ENCODE measurements at places on chromosomes 13 and 19. TPM values are rescaled to one million over a fixed set of nuclear protein-coding genes. Genes with fewer than 3 reads are reported as not detected.

GRCh38 chr13:113252516-113253095, 43.2 kb downstream of the CUL4A start:
- H3K4me3 ChIP-seq = no peak overlapping the region
- no peak overlapping the region for H3K27ac ChIP-seq
- no peaks in the 10 kb centered on the region for H3K4me1 ChIP-seq

The KANK3 gene
- 34.0 TPM for total RNA-seq

DNA sequence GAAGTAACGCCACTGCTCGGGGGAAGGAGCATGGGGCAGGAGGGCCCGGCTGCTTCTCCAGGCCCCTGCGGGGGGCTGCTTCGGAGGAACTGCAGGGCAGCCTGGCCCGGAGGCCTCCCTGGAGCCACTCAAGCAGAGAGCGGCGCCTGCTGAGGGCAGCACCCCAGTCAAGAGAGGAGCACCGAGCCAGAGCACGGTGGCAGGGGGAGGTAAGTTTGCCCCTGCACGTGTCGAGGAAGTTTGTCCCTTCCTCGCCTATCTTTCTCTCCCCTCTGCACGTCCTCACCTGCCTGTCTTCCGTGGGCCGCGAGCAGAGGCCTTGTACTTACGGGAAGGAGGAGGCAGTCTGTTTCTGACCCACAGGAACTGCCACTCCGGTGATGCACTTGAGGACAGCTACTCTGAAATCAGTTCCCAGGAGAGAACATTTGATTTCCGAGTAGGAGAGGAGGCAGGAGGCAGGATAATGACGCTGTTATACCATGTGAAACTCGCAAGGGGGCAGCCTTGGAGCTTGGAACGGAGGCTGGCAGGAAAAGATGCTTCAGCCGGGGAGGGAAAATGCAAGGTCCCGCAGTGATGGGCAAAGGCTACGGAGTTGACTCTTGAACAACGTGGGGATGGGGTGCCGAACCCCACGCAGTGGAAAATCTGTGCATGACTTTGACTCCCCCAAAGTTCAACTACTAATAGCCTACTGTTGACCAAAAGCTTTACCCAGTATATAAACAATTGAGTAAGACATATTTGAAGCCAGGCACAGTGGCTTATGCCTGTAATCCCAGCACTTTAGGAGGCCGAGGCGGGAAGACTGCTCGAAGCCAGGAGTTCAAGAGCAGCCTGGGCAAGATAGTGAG, 5.0 kb downstream of the FFAR1 start:
- H3K4me3 ChIP-seq = no peak overlapping the region
- no peak overlapping the region for H3K27ac ChIP-seq
- no peaks in the 10 kb centered on the region for H3K4me1 ChIP-seq
- DNase-seq = no peak
- peaks cover 67% of the 10 kb centered on the region for H3K27me3 ChIP-seq

DNA sequence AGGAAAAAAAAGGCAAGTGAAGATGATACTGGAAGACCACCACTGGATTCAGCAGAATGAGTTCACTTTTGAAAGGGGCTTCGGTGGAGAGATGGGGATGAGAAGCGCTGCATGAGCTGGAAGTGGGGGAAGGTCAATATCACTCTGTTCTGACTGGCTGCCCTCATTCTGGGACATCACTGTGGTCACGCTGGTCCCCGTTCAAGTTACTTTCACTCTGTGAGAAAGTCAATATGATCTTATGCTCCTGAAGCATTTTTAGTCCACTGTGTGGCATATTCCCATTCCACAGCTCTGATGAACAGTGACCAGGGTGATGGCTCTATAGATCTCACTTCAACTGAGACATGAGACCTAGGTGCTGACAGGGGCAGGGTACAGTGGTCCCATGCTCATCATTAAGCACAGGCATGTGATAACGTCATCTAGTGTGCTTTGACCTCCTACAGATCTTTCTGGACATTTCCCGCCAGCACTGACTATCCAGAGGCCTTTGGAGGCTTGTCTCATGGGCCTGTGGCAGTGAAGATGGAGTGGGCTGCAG, 40.2 kb upstream of the GPR183 start:
- peak; percentile 19 for DNase-seq
- peaks cover 72% of the 10 kb centered on the region for H3K36me3 ChIP-seq
- H3K4me3 ChIP-seq = no peak overlapping the region
- H3K4me1 ChIP-seq = no peaks in the 10 kb centered on the region
- no peak overlapping the region for H3K27ac ChIP-seq
- no peaks in the 10 kb centered on the region for H3K27me3 ChIP-seq

DNA sequence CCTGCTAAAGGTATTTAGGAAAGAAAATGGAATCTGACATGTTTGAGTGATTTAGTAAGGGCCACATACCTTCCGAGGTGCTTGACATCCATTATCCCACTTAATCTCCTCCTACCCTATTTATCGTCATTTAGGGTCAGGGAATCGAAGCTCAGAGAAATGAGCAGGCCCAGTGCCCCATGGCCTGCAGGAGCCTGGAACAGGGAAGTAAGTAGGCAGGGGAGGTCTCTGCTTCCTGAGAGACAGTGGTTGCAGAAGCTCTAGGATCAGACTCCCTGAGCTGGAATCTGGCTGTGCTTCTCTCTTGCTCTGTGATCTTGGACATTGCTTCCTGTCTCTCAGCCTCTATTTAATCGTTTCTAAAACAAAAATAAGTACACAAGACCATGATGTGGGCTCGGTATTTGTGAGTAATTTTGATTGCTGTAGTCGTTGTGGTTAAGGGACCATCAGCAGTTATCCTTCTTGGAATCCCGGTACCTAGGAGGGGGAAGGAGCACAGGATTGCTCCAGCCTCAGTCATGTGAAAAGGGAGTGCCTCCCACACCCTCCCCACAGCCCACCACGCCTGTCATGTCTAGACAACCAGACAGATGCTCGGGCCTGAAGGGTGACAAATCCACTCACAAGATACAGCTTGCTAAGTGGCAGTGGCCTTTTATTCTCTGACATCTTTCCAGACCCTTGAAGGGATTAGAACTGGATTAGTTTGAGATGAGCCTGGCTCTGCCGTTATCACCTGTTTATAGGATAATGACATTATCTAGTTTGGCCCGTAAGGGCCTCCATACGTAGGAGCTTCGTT, 169.2 kb upstream of the TSHZ3 start:
- H3K4me3 ChIP-seq = no peak overlapping the region
- no peaks in the 10 kb centered on the region for H3K36me3 ChIP-seq
- H3K4me1 ChIP-seq = no peaks in the 10 kb centered on the region
- DNase-seq = peak; percentile 86

DNA sequence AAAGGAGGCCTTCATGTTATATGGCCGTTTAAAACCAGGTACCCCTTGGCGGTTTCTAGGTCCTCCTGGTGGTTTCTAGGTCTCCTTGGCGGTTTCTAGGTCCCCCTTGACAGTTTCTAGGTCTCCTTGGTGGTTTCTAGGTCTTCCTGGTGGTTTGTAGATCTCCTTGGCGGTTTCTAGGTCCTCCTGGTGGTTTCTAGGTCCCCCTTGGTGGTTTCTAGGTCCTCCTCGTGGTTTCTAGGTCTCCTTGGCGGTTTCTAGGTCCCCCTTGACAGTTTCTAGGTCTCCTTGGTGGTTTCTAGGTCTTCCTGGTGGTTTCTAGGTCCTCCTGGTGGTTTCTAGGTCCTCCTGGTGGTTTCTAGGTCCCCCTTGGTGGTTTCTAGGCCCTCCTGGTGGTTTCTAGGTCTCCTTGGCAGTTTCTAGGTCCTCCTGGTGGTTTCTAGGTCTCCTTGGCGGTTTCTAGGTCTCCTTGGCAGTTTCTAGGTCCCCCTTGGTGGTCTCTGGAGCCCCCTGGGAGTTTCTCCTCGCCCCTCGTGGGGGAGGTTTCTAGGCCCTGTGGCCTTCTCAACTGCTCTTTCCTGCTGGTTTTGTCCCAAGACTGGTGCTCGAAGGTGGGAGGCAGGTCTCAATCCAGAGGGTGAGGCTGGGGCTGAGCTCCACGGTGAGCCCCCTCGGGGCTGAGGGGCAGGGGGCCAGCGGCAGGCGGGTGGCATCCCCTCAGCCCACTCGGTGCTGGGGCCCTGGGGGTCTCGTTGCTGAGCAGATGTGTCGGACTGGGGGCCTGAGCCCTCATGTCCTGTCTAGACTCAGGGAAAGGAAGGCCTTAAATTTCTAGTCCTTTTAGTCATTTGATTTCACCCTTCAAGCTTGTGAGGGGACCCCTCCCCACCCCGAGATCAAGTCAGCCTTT, 8.0 kb downstream of the HCN2 start:
- H3K27me3 ChIP-seq = peaks cover 51% of the 10 kb centered on the region
- no peaks in the 10 kb centered on the region for H3K4me1 ChIP-seq
- H3K27ac ChIP-seq = no peak overlapping the region
- no peak overlapping the region for H3K4me3 ChIP-seq

The TEX29 gene
- total RNA-seq = not detected

GRCh38 chr13:49975826-49976225, 21.0 kb upstream of the TRIM13 start:
- no peak overlapping the region for H3K27ac ChIP-seq
- H3K27me3 ChIP-seq = no peaks in the 10 kb centered on the region
- H3K36me3 ChIP-seq = no peaks in the 10 kb centered on the region
- DNase-seq = no peak
- no peak overlapping the region for H3K4me3 ChIP-seq

DNA sequence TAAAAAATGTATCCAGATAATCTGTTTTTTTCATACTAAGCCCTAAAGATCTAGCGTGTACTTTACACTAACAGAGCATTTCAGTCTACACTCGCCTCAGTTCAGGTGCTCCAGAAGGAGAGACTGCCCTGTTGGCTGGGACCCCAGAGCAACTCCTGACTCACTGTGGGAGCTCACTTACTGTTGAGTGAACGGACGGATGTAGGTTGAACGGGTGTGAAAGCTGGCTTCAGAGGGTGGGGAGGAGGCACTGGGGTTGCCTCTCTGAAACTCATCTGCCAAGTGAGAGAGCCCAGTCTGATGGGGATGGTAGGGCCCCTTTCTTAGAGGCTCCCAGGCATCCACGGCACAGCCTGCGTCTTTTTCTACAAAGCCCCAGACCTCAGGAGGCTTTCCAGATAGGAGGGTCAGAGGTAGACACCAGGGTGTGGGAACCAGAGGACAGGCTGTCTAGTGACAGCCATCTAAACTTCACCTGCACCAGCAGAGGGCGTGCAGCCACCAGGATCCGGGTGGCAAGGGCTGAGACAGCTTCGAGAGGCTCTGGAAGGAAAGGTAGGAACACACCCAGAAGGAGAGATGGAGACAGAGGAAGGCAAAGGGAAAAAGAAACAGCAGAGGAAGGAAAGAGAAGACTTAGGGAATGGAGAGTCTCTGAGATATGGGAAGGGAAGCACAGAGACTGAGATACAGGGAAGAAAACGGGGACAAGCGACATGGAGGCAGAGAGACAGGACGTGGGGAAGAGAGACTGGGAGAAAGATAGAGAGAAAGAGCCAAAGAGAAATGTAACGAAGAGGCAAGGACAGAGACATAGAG, 3.7 kb downstream of the KASH5 start:
- no peaks in the 10 kb centered on the region for H3K36me3 ChIP-seq
- no peak overlapping the region for H3K4me3 ChIP-seq
- H3K4me1 ChIP-seq = peaks cover 10% of the 10 kb centered on the region
- DNase-seq = no peak
- H3K27ac ChIP-seq = no peak overlapping the region

DNA sequence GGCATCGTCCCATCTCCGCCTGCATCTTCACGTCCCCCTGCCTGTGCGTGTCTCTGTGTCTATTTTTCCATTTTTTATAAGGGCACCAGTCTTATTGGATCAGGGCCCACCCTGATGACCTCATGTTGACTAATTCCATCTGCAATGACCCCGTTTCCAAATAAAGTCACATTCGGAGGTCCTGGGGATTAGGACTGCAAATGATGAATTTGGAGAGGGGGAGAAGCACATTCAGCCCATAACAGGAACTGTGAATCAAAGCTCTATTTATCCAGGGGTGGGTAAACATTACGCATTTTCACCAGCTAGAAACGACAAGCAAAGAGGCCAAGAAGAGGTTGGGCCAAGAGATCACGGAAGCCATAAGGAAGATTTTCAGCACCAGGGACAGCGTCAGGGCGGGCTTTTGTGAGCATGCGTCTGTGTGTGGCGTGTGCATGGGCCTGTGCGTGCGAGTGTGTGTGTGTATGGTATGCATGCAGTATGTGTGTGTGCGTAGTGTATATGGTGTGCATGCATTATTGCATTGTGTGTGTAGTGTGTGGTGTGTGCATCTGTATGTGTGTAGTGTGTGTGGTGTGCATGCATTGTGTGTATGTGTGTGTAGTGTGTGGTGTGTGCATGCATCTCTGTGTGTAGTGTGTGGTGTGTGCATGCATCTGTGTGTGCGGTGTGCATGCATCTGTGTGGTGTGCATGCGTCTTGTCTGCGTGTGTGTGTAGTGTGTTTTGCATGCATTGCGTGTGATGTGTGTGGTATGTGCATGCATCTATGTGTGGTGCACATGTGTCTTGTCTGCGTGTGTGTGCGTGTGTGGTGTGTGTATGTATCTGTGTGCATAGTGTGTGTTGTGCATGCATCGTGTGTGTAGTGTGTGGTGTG, 19.6 kb downstream of the CELF5 start:
- no peaks in the 10 kb centered on the region for H3K36me3 ChIP-seq
- H3K27me3 ChIP-seq = no peaks in the 10 kb centered on the region
- no peak overlapping the region for H3K27ac ChIP-seq
- H3K4me3 ChIP-seq = no peak overlapping the region

The MEDAG gene
- 39.9 TPM for total RNA-seq

The CYP2A6 gene
- total RNA-seq = not detected

The ERICH6B gene
- not detected for total RNA-seq

The PIAS4 gene
- total RNA-seq = 31.4 TPM

- H3K27me3 ChIP-seq = no peaks in the 10 kb centered on the region
- DNase-seq = no peak
- no peaks in the 10 kb centered on the region for H3K36me3 ChIP-seq
- H3K4me1 ChIP-seq = no peaks in the 10 kb centered on the region
- H3K27ac ChIP-seq = no peak overlapping the region
These were observed 64.5 kb upstream of the MCF2L start for GRCh38 chr13:112904436-112904960.

GRCh38 chr13:66780814-66781213, 449.3 kb downstream of the PCDH9 start:
- no peaks in the 10 kb centered on the region for H3K4me1 ChIP-seq
- no peak for DNase-seq
- H3K27ac ChIP-seq = no peak overlapping the region
- H3K4me3 ChIP-seq = no peak overlapping the region
- no peaks in the 10 kb centered on the region for H3K36me3 ChIP-seq

The SHISA7 gene
- total RNA-seq = not detected

The FAAP24 gene
- total RNA-seq = 0.39 TPM

DNA sequence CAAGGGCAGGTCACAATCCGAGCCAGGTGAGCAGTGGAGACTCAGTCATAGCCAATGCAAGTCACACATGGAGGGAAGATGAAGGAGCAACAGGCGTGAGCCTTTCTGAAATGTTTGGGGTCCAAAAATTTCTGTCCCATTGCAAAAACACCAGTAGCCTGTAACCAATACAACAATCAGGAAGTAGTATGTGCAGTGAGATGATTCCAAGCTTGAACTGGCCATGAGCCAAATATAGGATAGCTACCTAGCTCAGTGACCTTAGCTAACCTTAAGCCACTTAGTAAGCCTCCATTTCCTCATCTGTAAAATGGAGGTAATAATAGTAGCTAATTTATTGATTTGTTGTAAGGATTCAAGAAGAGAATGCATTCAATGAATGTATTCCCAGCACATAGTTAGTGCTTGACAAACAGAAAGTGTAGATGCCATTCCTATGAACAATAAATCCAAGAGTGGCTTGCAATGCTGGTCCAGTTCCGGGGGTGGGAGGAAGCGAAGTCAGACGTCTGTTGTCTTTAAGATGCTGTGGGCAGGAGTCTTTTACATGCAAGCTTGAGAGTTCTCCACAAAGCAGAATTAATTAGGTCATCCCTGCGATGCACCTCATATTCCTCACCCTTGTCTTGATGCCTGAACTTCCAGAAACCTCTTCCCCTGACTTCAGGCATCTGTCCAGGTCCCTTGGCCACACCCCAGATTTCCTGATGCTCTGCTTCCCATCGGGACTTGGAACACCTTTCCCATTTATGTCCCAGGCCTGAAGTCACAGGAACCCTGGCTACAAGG, 195.7 kb upstream of the UBL3 start:
- H3K36me3 ChIP-seq = no peaks in the 10 kb centered on the region
- DNase-seq = peak; percentile 79
- H3K4me3 ChIP-seq = no peak overlapping the region
- no peaks in the 10 kb centered on the region for H3K4me1 ChIP-seq
